ENCODE measurements at places on chromosomes 16 and 17. TPM values are rescaled to one million over a fixed set of nuclear protein-coding genes. Genes with fewer than 3 reads are reported as not detected.

Gene ATAD5
- 1.8 TPM for total RNA-seq

Gene CLEC19A
- not detected for total RNA-seq

Gene SLC16A13
- total RNA-seq, result 1.4 TPM

Gene LHX1
- total RNA-seq, result not detected

Gene CES1
- total RNA-seq, result 5.6 TPM

Gene LRRC36
- not detected for total RNA-seq

Gene SOCS3
- total RNA-seq, result 78.1 TPM

Gene SPNS2
- under 0.01 TPM for total RNA-seq

Gene NMRAL1
- total RNA-seq, result 71.0 TPM

Gene GAST
- total RNA-seq, result not detected

Gene VPS4A
- total RNA-seq, result 32.6 TPM

Gene AURKB
- total RNA-seq, result 3.6 TPM

Gene GPR179
- total RNA-seq, result not detected

Gene CNGB1
- total RNA-seq, result not detected

Gene FZD2
- total RNA-seq, result 15.9 TPM

Gene PLLP
- total RNA-seq, result under 0.01 TPM

Gene SIAH1
- 43.1 TPM for total RNA-seq

Gene ETV4
- total RNA-seq, result 0.72 TPM

Gene SLC5A2
- total RNA-seq, result not detected

Gene RAP1GAP2
- 2.7 TPM for total RNA-seq

Gene TMEM88
- 0.36 TPM for total RNA-seq

Gene LRRC75A
- total RNA-seq, result 1.4 TPM

Gene PABPN1L
- total RNA-seq, result not detected

Gene SARM1
- total RNA-seq, result 5.9 TPM

Gene NKD1
- total RNA-seq, result under 0.01 TPM

Gene SLC5A11
- not detected for total RNA-seq

Gene TNFSF12
- 12.7 TPM for total RNA-seq

Gene ATP6V0C
- 18.8 TPM for total RNA-seq

Gene CREBBP
- total RNA-seq, result 28.2 TPM

Gene DBNDD1
- total RNA-seq, result 0.29 TPM
